Calu3 (cell line): ENCODE measurements at places on chromosomes 16 and 17. TPM values are rescaled to one million over a fixed set of nuclear protein-coding genes. Genes with fewer than 3 reads are reported as not detected.

- DNase-seq = no peak
- no peak overlapping the region for H3K4me3 ChIP-seq
- H3K36me3 ChIP-seq = peaks cover 4% of the 10 kb centered on the region
- peaks cover 59% of the 10 kb centered on the region for H3K27me3 ChIP-seq
Observed at GRCh38 chr17:57706761-57707160, 38.3 kb downstream of the CCDC182 start.

DNA sequence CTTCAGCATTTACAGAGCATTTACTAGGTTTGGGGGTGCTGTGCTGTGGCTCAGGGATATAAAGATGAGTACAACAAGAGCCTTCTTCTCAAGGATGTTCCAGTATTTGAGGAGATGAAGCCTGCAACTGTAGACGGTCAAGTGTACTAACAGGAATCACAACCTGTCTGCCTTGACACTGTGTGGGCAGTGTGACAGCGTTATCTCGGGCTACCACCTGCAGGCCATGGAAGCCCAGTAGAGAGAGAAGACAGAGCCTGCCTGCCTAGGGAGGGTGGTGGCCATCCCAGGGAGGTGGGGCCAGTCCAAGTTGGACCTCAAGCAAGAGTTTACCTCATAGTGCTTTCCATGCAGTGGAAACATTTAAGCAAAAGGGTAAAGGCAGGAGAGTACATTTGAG is 215.1 kb upstream of the ASIC2 start:
- no peak for DNase-seq
- no peaks in the 10 kb centered on the region for H3K36me3 ChIP-seq
- H3K27me3 ChIP-seq = peaks cover 43% of the 10 kb centered on the region

RUNDC1 gene
- 32.8 and 35.4 TPM in 2 replicates for total RNA-seq

DNA sequence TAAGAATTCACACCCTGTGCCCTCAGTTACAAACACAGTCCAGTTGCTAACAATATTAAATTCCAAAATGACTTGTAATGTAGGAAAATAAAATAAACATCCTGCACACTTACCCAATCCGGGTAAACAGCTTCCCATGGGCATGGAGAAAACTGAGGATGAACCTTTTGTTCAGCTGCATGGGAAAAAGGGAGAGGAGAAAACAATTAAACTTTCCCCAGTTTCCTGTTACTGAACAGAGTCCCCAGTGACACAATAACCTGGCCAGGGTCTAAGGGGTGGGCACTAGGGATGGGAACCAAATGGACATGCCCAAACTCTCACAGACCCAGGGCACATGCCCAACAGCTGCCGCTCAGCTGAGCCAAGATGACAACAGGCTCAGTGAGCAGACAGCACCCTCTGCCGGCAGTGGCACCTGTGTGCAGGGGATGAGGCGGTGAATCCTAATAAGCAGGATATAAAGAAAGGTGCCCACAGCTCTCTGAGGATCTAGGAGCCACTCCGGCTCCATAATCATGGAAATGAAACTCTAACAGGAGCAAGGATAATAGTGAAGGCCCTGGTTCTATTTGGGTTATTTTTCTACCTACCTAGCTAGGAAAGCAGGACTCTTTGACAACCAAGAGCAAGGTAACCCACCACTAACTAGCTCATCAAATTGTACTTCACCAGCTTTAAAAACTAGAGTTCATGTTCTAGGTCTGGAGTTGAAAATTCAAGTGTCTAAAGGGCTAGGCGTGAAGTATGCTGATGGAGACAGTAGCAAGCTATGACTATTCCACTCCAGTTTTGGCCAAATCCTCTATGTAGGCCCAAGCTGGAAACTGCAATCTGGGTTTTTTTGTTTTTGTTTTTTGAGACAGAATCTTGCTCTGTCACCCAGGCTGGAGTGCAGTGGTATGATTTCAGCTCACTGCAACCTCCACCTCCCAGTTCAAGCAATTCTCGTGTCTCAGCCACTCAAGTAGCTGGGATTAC is 58.8 kb downstream of the SMG6 start:
- DNase-seq = peak; percentile 76
- H3K36me3 ChIP-seq = peaks cover 6% of the 10 kb centered on the region
- H3K4me3 ChIP-seq = no peak overlapping the region
- H3K4me1 ChIP-seq = no peaks in the 10 kb centered on the region
- H3K27ac ChIP-seq = no peak overlapping the region

TSPAN10 gene
- 2.9 and 4.2 TPM in 2 replicates for total RNA-seq

DNA sequence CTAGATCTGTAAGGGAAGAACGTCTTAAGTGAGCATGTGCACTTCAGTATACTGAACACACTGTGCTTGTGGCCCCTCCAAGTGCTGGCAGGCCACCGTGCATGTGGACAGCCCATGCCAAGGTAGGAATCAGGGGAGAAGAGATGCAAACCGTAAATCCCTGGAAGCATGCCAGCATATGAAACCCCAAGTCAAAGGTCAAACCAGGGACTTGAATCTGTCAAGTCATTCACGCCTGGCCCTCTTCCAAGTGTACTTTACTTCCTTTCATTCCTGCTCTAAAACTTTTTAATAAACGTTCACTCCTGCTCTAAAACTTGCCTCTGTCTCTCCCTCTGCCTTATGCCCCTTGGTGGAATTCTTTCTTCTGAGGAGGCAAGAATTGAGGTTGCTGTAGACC is 2.8 kb upstream of the ATXN2L start:
- H3K4me3 ChIP-seq = no peak overlapping the region
- H3K27me3 ChIP-seq = no peaks in the 10 kb centered on the region
- H3K27ac ChIP-seq = peak overlapping the region; percentile 63
- H3K36me3 ChIP-seq = peaks cover 80% of the 10 kb centered on the region

DNA sequence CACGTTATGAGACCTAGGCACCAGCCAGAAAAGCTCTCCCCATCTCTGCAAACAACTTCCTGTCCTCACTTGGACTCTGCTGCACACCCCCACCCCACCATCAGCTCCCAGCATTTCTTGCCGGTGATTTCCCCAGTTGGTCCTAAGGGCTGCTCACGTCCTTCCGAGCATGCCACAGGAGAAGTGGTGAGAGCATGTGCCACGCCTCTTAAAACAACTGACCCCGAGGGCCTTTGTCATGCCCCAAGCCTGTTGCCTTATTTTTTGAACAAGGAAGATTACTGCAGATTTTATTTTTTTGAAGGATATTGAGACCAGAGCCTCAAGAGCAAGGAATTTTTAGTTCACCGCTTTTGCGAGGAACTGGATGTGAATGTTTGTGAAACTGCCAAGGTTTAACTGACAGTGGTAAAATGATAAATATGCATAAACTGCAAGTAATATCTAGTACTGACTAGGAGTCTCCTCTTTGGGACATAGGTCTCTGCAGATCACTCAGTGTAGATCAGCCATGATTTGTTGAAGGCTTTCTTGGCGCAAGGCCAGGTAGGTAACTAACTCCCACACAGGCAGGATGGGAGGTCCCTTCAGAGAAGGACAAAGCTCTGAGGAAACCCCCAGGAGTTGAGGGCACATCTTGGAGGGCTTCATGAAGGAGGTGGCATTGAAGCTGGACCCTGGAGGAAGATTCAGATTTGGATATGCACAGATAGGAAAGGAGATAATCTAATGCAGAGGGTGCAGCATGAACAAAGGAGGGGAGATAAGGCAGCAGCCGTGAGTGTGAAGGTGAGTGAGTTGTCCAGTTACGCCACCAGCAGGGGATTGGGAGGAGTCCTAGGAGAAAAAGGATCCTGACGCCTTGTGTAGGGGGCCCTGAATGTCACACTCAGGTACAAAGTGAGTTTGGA is 44.7 kb downstream of the TMEM132E start:
- peak overlapping the region; percentile 12 for H3K27ac ChIP-seq
- no peaks in the 10 kb centered on the region for H3K36me3 ChIP-seq
